ENCODE measurements at places on chromosomes 11 and 22. TPM values are rescaled to one million over a fixed set of nuclear protein-coding genes. Genes with fewer than 3 reads are reported as not detected.

Gene OR5A1
- total RNA-seq = not detected

Gene CREBZF
- 20.6 TPM for total RNA-seq

GRCh38 chr11:65218446-65218845, 36.7 kb downstream of the CAPN1 start:
- DNase-seq = no peak

- DNase-seq = no peak
Observed at GRCh38 chr11:11218629-11218986, 134.4 kb downstream of the CSNK2A3 start.

DNA sequence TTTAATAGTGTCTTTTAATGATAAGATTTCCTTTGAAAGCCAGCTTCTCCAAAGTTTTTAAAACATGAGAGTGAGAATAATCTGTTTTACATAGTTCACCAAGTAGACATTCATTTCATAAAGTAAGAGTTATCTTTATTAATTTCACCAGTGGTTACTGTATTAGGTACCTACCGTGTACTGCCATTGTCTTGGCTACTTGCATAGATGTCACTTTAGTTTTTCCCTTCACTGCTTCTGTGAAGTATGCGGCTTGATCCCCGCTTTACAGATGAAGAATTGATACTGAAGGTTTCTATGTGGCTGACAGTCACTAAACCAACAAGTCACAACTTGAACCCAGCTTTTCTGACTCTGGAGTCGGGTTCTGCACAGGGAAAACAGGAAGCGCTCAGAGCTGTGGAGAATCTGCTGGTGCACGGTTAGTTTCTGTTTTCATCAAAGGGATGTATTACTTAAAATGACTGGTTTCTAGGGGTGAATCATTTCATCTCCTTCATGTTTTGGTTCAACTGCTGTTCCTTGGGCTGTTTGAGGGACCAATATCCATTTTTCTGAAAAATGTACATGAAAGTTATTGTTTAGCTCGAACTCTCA, 39.3 kb upstream of the MYO18B start:
- DNase-seq = no peak

GRCh38 chr11:128962896-128963295, 20.2 kb upstream of the TP53AIP1 start:
- DNase-seq = no peak

DNA sequence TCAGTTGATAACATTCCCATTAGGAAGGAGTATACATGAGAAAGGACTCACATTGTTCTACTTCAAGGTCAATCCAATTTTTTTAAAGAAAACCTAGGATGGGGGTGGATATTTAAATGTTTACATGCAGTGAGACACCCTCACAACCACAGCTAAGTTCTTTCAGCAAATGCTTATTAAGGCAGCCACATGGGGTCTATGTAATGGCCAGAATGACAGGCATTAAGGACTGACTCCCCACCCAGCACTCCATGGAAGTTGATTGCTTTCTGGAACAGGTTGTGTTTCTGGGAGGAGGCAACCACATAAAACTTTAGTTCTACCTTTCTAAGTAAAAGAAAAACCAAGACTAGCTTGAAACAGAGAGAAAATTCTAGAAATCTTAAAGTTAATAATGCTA, 662.0 kb upstream of the CCDC90B start:
- no peak for DNase-seq

DNA sequence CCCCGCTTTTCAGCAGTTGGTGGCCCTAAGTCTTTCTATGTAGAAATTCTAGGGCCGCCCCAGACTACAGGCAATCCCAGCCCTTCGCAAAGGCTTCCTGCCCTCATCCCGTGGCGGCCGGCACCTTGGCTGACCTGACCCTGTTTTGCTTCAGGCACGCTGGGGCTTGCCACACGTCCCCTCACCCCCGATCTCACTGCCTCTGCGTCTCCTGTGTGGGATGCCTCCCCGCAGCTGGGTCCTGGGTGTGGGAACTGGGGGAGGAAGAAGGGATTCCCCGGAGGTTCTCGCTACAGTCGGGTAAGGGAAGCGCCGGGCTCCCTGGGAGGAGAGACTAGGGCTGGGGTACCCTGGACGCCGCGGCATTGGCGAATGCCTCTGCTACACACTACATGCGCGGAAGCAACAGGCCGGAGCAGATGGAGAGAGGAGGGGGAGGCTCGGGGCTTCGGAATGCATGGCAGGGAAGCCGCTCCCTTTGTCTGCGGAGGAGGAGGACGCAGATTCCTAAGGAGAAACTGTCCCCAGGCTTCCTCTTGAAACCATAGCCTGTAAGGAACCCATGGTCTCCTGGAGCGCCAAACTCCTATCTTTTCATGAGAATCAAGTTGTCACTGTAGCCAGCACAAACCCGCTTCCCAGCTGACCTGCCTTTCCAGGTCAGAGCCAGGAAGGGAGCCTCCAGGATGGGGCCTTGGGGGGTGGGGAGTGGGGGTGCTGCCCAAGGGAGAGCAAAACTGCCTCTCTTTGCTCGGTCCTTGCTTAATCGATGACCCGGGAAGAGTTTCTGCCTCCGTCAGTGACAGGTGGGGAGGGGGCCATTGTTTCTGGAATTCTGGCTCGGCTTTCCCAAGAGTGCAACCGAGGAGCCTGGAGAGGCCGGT, 1.4 kb downstream of the DTX4 start:
- DNase-seq = no peak

Measured in epithelial cell of proximal tubule (primary cell).